ENCODE measurements at places on chromosomes 16 and 17. TPM values are rescaled to one million over a fixed set of nuclear protein-coding genes. Genes with fewer than 3 reads are reported as not detected.

DNA sequence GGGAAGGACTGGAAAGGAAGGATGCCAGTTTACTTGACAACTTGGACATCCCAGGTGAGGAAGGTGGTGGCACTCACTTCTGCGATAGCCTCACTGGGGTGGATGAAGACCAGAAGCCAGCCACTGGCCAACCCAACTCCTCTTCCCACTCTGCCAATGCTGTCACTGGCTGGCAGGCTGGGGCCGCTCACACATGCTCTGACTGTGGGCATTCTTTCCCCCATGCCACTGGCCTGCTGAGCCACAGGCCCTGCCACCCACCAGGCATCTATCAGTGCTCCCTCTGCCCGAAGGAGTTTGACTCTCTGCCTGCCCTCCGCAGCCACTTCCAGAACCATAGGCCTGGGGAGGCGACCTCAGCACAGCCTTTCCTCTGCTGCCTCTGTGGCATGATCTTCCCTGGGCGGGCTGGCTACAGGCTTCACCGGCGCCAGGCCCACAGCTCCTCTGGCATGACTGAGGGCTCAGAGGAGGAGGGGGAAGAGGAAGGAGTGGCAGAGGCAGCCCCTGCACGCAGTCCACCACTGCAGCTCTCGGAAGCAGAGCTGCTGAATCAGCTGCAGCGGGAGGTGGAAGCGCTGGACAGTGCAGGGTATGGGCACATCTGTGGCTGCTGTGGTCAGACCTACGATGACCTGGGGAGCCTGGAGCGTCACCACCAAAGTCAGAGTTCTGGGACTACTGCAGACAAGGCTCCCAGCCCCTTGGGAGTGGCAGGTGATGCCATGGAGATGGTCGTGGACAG is 4.5 kb downstream of the ZNF646 start:
- no peak overlapping the region for H3K27ac ChIP-seq
- H3K4me3 ChIP-seq, result no peak overlapping the region
- no peaks in the 10 kb centered on the region for H3K4me1 ChIP-seq
- H3K36me3 ChIP-seq, result peaks cover 25% of the 10 kb centered on the region

GRCh38 chr17:81808778-81809555 is 5.0 kb downstream of the GCGR start:
- H3K36me3 ChIP-seq, result no peaks in the 10 kb centered on the region
- peaks cover 58% of the 10 kb centered on the region for H3K27me3 ChIP-seq

- H3K27ac ChIP-seq, result no peak overlapping the region
- no peak overlapping the region for H3K4me3 ChIP-seq
- no peaks in the 10 kb centered on the region for H3K4me1 ChIP-seq
- no peaks in the 10 kb centered on the region for H3K27me3 ChIP-seq
- DNase-seq, result no peak
- H3K36me3 ChIP-seq, result no peaks in the 10 kb centered on the region
Measured at GRCh38 chr16:78570399-78571141, 471.1 kb downstream of the WWOX start.

DNA sequence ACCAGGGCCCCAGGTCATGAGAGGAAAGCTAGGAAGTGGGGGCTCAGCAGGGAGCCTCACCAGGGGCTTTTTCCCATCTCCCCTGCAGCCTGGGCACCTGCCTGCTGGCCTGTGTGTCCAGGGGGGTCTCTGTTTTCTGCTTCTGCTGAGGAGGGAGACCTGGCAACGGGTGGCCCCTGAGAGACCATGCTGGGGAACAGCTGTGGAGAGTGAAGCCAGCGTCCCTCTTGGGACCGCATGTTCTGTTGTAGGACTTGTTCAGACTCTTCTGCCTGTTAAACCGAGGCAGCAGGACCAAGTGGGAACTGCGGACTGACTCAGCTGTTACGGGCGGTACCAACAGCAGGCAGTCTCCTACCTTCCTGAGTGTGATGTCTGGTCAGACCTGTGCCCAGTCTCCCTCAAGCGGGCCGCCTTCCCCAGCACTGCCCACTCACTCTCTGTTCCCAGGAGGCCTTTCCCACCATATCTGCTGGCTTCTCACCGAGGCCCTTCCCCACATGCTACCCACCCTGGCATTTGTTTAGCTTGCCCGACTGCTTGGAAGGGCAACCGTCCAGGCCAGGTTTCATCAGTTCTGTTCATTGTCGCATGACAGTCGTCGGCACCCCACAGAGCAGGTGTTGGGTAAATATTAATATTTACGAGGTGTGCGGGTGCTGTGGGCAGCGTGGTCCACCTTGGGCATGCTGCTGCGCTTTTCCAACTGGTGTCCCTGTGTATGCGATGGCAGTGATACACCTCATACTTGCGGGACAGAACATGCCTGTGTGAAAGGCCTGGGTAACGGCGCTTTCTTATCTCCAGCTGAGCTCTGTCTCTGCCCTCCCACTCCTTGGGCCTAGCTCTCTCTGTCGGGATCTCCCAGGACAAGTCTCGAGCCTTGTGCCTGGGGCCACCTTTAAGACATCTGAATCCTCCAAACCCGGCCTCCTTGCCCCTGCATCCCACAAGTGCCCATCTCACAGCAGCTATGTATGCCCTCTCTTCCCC is 69.4 kb downstream of the MPRIP start:
- no peak overlapping the region for H3K27ac ChIP-seq
- no peak for DNase-seq
- H3K4me3 ChIP-seq, result no peak overlapping the region
- H3K36me3 ChIP-seq, result no peaks in the 10 kb centered on the region

MEIOB gene
- 1.3 TPM for polyA plus RNA-seq

All from cardiac muscle cell (in vitro differentiated cells and primary cell).